ENCODE measurements at places on chromosomes 3 and 15.

GRCh38 chr15:40763801-40764628, at the start of gene GCHFR:
TSS of gene GCHFR (plus strand) at chr15:40764068. CDS start at chr15:40764181, 113 bp downstream.
- peak; percentile 69 for DNase-seq

- no peak for DNase-seq
These were observed 119.2 kb downstream of the CTNNB1 start for GRCh38 chr3:41318520-41318919.

DNA sequence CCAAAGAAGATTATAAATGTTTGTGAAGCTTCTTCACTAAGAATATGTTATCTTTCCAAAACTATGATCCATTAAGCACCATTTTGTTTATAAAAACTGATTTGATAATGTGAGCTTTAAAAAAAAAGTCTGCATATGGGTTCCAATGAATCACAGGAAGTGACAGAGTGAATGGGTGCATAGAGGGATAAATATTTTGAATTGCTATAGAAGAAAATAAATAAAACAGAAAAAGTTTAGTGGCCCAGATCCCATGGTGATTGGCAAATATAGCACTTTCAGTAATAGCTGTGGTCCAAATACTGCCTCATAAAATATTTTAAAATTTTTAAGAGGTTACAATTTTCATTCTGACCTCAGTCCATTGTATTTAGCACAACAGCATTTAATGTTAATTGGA, 19.2 kb downstream of the CPA3 start:
- no peak for DNase-seq

GRCh38 chr3:4739289-4740236, 239.7 kb upstream of the BHLHE40 start:
- no peak for DNase-seq

DNA sequence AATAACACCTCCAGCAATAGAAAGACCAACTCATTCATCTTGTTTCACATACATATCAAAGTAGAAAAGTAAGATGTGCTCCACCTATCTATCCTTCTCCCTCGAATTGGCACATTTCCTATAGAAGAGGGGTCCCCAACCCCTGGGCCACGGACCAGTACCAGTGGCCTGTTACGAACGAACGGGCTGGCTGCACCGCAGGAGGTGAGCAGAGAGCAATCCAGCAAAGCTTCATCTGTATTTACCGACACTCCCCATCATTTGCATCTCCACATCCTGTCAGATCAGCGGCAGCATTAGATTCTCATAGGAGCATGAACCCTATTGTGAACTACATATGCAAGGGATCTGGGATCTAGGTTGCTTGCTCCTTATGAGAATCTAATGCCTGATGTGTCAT, 95.0 kb upstream of the CGNL1 start:
- DNase-seq: no peak

DNA sequence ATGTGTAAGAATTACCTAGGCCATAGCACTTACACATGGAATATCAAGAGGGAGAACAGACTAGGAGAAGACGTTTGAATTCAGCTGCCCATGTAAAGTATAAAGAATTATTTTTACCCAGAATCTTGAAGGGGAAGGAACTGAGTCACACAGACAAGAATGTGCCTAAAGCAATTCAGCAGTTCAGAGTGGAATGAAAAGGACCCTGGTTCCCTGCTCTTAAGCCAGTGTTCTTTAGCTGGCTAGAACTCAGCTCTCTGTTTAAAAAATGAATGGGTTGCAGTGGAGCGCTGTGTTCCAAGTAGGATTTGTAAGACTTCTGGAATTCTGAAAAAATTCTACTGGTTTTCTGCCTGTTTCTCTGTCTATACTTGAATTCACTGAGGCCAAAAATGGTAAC, 440.2 kb downstream of the LPP start:
- DNase-seq: no peak

Data from frontal cortex (tissue), 4 donors.